ENCODE measurements at places on chromosomes 4 and X. TPM values are rescaled to one million over a fixed set of nuclear protein-coding genes. Genes with fewer than 3 reads are reported as not detected.

GRCh38 chrX:110381216-110381615, 22.6 kb downstream of the RTL9 start:
- no peak for DNase-seq
- no peak overlapping the region for H3K27ac ChIP-seq
- peaks cover 6% of the 10 kb centered on the region for H3K27me3 ChIP-seq

DNA sequence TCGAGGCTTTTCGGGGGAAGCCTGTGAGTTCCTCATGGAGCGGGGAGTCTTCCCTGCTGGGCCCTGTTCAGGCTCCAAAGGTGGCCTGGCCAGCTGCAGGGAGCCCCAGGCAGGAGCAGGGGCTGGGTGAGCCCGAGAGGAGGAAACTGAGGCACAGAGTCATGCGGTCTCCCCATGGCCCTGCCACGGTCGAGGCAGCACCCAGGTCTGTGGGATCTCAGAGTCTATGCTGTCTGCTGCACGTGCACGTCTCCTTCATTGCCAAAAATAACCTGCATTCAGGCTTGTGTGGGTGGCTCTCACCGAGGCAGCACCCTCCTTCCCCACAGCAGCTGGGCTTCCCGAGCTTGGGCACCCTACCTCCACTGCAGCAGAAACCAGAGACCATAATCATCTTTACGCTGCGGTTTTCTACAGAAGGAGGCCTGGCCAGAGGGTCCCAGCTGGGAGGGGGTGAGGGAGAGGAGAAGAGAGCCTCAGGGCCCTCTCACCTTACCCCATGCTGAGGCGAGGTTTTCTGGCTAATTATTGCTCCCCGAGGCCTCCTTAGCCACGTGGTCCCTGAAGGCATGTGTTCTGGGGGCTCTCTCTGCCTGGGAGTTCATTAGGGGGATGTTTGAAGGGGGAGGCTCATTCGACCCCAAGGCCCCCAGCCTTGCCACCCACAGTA, 64.3 kb downstream of the CPZ start:
- no peak for DNase-seq
- H3K4me1 ChIP-seq: no peaks in the 10 kb centered on the region
- H3K36me3 ChIP-seq: no peaks in the 10 kb centered on the region
- H3K27me3 ChIP-seq: peaks cover 6% of the 10 kb centered on the region
- no peak overlapping the region for H3K27ac ChIP-seq
- H3K4me3 ChIP-seq: no peak overlapping the region

GRCh38 chr4:82890901-82891706, at the start of gene SEC31A:
SEC31A (minus strand) TSS chr4:82891153; CDS start chr4:82881936, 9,217 bp downstream.
- H3K27me3 ChIP-seq: no peaks in the 10 kb centered on the region
- peaks cover 25% of the 10 kb centered on the region for H3K36me3 ChIP-seq
- peak; percentile 97 for DNase-seq
- H3K4me1 ChIP-seq: peaks cover 6% of the 10 kb centered on the region
- peak within 1 kb of the TSS; percentile 99 for H3K27ac ChIP-seq
- peak within 1 kb of the TSS; percentile 85 for H3K4me3 ChIP-seq

DNA sequence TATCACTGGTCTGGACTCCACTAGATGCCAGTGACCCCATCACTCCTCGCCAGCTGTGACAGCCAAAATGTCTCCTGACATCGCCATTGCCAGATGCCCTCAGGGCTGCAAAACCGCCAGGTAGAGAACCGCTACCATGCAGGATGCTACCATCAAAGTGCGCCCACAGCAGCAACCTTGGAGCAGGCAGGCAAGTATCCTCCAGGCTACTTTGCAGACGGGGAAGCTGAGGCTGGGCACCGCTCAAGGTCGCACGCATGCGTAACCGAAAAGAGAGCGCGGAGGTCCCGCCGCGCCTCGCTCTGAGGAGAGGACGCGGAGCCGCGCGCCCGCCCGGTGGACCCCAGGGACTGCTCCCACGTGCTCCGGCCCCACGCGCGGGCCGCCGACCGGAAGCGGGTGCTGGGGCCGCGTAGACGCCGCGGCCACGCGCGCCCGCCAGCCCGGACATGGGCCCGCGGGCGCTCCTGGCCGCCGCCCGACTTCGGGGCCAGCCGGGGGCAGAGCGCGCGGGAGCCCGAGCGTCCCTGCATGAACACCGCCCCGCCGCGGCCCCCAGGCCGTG, at the start of gene STS:
Gene STS (plus strand): TSS at position 300 of the 565 bp plus-strand sequence. CDS start 105,488 bp downstream, outside the sequence.
- H3K4me1 ChIP-seq: peaks cover 8% of the 10 kb centered on the region
- peak; percentile 47 for DNase-seq
- no peaks in the 10 kb centered on the region for H3K27me3 ChIP-seq
- H3K27ac ChIP-seq: peak within 1 kb of the TSS; percentile 70
- no peaks in the 10 kb centered on the region for H3K36me3 ChIP-seq
- H3K4me3 ChIP-seq: peak within 1 kb of the TSS; percentile 56

The MAMLD1 gene
- 7.0 TPM for total RNA-seq

The PAGE5 gene
- total RNA-seq: not detected

The MAGEA11 gene
- not detected for total RNA-seq

The HELT gene
- total RNA-seq: not detected

The CT55 gene
- total RNA-seq: not detected

DNA sequence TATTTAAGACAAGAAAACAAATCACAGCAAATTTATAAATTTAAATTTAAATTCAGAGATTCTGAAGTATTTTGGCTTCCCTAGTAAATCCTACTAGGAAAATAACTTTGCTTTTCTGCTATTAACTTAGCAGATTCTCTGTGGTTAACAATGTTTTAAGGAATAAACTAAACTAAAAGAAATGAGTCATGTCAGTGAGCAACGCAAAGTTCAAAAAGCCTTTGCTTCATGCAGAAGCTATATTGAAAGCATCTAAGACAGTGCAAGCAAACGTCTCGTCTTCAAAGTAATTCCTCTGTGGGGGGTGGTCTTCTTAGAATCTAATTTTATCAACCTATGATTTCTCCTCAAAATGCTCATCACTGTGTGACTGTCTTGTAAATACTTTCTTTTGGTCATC, 30.1 kb downstream of the GABRB1 start:
- no peak overlapping the region for H3K4me3 ChIP-seq
- no peaks in the 10 kb centered on the region for H3K4me1 ChIP-seq
- no peak for DNase-seq
- H3K27ac ChIP-seq: no peak overlapping the region

DNA sequence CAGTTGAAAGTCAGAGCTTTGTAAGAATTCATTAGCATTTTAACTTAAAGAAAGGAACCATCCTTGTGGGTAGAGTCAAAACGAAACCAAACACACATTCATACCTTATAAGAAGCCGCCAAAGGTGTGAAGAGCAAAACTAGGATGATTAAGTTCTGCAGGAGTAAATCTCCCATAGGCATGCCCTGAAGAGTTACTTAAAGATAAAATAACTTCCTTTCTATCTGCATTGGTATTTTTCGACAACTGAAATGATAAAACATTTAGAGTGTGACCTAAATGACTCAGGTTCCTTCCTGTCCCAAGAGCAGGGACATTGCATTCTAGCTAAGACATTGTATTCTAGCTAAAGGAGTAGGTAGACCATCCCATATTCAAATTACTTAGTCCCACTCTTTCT, 75.3 kb downstream of the BCOR start:
- no peaks in the 10 kb centered on the region for H3K27me3 ChIP-seq
- no peaks in the 10 kb centered on the region for H3K36me3 ChIP-seq
- H3K27ac ChIP-seq: no peak overlapping the region
- DNase-seq: no peak
- H3K4me3 ChIP-seq: no peak overlapping the region
- no peaks in the 10 kb centered on the region for H3K4me1 ChIP-seq

DNA sequence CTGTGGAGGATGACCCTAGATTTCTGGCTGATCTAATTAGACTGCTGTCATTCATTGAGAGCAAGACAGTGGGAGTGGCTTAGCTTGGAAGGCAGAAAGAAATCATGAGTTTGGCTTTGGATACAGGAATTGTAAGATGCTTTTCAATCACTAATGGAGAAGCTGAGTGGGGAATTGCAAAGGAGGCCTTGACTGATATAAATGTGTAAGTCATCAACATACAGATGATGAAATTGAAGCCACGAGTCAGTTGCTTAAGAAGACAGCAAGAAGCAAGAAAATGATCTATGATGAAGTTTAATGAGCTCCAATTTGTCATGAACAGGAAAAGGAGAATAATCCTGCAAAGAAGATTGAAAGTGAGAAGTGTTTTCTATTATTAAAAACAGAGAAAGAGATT, 136.7 kb upstream of the C1QTNF7 start:
- H3K36me3 ChIP-seq: no peaks in the 10 kb centered on the region
- H3K27me3 ChIP-seq: no peaks in the 10 kb centered on the region
- H3K27ac ChIP-seq: no peak overlapping the region

The LNX1 gene
- total RNA-seq: 3.3 TPM

The CLTRN gene
- 0.24 TPM for total RNA-seq

The CSN1S1 gene
- total RNA-seq: not detected
